ENCODE measurements at places on chromosomes 4 and X. TPM values are rescaled to one million over a fixed set of nuclear protein-coding genes. Genes with fewer than 3 reads are reported as not detected.
A peak's percentile ranks its signal among the peaks of the same experiment; 100 is the strongest.

The MAGEA6 gene
- total RNA-seq, result 116 TPM

The SPP1 gene
- total RNA-seq, result 249 TPM

DNA sequence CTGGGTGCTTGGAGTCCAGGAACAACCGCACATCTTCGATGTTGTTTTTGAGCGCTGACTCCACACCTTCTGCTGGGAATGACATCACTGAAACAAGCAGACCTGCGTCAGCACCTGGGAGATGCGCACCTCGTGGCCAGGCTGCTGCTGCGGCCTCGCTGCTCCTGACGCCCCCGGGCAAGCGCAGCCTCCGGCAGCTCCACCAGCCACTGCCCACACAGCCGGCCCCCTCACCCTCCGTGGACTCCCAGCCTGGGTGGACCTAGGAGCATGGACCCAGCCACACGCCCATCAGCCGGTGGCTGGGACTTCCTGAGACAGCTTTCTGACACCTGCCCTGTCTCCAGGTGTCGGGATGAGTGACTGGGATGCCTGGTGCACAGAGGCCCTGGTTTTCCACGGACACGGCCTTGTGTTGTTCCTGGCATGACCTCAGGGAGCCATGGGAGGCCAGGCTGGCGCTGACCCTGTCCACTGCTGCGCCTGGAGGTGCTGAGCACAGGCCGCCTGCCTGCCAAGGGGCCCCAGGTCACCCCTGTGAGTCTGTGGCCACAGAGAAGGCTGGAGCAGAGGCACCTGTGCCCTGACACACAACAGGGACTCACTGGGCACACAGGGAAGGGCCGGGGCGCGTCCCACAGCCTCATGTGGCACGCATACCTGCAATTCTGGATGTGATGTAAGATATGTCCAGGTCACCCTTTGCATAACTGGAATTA lies 48.6 kb downstream of the GAK start:
- DNase-seq, result no peak
- H3K27ac ChIP-seq, result no peak overlapping the region
- no peak overlapping the region for H3K4me3 ChIP-seq
- no peaks in the 10 kb centered on the region for H3K27me3 ChIP-seq
- no peaks in the 10 kb centered on the region for H3K4me1 ChIP-seq
- no peaks in the 10 kb centered on the region for H3K36me3 ChIP-seq

- no peak overlapping the region for H3K27ac ChIP-seq
- no peaks in the 10 kb centered on the region for H3K4me1 ChIP-seq
- H3K27me3 ChIP-seq, result no peaks in the 10 kb centered on the region
- no peaks in the 10 kb centered on the region for H3K36me3 ChIP-seq
Measured at GRCh38 chr4:66252291-66252690, 582.0 kb upstream of the EPHA5 start.

- no peak overlapping the region for H3K4me3 ChIP-seq
- H3K27ac ChIP-seq, result no peak overlapping the region
- DNase-seq, result no peak
- no peaks in the 10 kb centered on the region for H3K4me1 ChIP-seq
- no peaks in the 10 kb centered on the region for H3K27me3 ChIP-seq
Measured at GRCh38 chr4:128275346-128275745, 12.3 kb downstream of the PGRMC2 start.

DNA sequence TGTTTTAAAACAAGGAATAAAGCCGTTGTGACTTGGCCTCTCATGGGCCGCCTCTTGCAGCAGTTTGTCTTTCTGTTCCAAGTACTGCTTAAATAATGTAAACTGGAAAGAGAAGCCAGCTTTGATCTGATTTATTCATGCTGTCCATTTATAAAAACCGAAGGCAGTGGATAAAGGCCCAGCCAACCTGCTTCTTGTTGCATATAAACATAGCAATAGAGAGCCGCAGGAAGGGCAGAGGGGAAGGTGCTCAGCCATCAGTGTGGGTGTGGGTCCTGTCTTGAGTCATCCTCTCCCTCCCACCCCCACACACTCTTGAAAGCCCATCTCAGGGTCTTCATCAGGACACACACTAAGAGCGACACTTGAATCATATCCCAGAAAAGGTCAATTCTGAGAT lies 187.9 kb upstream of the FAM9B start:
- H3K4me3 ChIP-seq, result no peak overlapping the region
- no peaks in the 10 kb centered on the region for H3K27me3 ChIP-seq
- no peak overlapping the region for H3K27ac ChIP-seq
- no peaks in the 10 kb centered on the region for H3K36me3 ChIP-seq
- DNase-seq, result no peak

DNA sequence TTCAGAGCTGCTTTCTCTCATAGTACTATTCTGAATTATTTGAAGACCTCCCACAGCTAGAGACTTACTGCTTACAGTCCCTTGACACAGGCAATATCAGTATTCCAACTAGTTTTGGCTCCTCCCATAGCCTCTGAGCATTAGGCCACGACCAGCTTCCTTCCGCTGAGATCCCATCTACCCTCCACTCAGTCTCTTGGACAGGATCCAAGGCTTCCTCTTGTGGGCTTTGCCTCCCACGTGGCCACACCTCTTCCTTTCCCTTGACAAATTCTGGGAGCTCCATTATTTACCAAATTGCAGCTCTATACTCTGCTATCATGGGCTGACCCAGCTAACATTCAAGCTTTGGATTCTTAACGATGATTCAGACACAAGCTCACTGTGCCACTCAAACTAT lies 470.4 kb upstream of the GALNT7 start:
- no peak overlapping the region for H3K4me3 ChIP-seq
- no peaks in the 10 kb centered on the region for H3K4me1 ChIP-seq
- no peak overlapping the region for H3K27ac ChIP-seq

GRCh38 chrX:46208225-46208854 lies 336.9 kb downstream of the ZNF674 start:
- H3K27me3 ChIP-seq, result no peaks in the 10 kb centered on the region
- H3K36me3 ChIP-seq, result no peaks in the 10 kb centered on the region
- no peak for DNase-seq
- H3K27ac ChIP-seq, result peak overlapping the region; percentile 93
